ENCODE measurements at places on chromosomes 7 and 10.

DNA sequence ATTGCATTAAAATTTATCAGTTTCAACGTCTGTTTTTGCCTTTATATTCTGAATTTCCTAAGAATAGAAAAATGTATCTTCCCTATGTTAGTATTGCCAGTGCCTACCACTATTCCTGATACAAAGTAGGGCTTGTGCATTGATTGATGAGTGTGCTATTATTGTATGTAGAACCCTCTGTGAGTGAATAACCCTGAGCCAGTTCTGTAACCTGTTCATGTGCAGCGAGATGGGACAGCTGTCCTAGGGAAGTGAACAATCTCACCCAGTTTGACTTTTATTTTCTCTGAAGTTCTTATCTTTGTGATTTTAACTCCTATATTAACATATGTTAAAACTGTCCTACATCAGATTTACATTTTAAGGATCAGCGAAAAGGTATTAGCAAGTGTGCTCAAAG lies 178.4 kb upstream of the ADO start:
- DNase-seq = no peak

DNA sequence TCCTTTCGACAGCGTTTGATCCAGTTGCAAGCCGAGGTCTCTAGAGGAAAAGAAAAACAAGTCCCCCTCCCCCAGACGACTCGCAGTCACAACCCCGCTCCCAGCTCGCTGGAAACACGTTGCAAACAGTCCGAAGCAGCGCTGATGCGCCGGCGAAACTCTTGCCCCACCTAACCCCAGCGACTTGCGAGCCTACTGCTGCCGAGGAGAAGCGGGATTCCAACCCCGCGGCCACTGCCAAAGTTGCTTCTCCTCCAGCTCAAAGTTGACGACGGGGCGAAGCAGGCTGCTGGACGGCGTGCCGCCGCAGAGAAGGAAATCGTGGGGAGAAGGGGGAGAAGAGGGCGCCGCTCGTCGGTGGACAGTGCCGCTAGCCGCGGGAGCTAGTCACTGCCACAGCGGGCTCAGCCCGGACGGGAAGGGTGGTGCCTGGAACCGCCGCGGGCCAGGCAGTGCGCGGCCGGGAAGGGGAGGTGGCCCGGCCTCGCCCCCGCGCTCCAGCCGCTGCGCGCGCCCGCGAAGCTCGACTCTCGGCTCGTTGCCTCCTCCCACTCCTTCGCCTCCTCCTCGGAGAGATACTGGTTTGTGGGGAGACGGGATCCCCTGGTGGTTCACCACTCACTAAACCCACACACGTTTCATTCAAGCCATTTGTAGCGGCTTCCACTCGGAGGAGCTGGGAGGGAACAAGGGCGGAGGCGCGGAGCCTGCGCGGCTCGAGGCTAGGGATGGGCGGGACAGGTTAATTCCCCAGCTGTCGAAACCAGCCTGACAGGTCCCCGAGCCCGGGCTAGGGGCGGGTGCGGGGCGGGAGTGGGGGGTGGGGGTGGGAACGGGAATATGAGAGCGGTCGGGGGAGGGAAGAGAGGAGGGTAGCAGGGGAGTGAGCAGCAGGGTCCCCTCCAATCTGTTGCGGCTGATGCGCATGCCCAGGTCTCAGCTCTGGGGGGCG lies at the start of gene GPR37:
GPR37 (minus strand) TSS at position 392 of the 952 bp plus-strand sequence. CDS start 816 bp downstream, outside the sequence.
- DNase-seq = no peak

DNA sequence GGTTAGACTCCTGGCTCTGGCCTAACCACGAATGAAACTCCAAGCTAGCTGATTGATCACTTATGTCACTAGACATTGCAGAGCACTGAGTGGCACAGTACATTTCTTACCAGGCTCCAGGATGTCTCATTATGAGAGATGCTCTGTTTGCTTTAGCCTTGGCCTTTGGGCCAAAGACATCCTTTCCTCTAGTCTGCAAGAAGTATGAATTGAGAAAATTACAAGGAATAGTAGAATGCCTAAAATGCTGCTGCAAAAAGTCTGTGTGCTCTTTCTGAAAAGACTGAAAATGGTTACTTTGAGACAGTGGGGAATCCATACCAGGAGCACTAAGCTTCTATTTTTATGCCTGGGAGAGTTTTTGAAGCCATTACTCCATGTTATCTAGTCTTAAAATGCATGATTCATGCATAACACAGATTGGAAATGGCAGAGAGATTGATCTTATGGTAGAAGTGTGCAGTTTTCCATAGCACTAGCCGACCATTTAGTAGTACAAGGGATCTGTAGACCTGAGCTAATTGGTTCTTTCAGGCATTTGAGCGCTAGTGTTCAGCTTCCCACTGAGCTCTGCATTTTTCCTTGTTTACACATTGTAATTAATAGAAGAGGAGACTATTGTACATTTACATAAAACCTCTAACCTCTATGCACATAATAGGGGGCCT lies 303.8 kb downstream of the PRKG1 start:
- no peak for DNase-seq

DNA sequence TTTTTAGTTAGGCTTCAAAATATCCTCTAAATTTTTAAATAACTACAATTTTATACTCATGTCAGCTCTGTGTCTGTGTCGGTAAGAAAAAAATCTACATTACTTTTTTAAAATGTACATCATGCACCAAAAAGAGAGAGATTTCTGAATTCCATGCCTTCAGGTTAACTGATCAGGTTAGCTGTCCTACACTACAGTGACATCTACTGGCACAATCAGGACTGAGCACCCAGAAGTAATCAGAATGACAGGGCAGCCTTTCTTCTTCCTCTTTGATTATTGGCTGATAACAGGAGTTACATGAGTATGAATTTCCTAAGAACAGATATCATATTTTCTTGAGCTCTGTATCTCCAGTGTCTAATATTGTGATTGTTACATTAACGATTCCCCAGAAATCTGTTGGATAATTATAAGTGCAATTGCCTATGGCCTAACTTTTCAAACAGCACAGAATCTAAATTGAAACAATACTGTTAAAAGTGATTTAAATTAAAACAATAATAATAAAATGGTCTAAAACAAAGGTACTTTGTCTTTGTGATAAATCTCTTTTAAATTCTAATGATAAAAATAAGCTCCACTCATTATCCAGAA lies 41.8 kb upstream of the HYCC1 start:
- no peak for DNase-seq

DNA sequence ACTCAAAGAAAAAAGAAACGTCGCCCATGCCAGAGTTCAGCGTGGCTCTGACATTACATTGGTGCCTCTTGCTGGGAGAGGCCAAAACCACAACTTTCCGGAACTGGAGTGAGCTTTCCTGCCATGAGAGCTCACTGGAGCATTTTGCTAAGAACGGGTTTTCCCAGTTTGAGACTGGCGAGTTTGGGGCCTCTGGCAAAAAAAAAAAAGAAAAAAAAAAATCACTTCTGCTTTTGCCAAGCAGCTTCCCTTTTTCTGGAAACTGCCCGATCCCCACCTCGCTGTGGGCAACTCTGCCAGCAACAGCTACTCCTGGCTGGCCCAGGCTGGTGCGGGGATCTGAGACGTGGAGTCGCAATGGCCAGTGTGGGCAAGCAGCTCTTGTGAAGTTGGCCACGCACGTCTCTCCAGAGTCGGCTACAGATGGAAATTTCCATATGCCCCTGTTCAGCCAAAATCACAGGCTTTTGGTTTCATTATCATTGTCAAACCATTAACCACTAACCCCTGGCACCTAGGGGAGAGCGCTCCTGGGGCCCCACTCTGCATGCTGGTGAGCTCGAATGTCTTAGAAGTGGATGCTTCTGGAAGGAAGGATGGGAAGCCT lies 25.7 kb downstream of the PRKAG2 start:
- no peak for DNase-seq

- DNase-seq = no peak
Measured at GRCh38 chr10:101258179-101258885, 29.1 kb upstream of the LBX1 start.

DNA sequence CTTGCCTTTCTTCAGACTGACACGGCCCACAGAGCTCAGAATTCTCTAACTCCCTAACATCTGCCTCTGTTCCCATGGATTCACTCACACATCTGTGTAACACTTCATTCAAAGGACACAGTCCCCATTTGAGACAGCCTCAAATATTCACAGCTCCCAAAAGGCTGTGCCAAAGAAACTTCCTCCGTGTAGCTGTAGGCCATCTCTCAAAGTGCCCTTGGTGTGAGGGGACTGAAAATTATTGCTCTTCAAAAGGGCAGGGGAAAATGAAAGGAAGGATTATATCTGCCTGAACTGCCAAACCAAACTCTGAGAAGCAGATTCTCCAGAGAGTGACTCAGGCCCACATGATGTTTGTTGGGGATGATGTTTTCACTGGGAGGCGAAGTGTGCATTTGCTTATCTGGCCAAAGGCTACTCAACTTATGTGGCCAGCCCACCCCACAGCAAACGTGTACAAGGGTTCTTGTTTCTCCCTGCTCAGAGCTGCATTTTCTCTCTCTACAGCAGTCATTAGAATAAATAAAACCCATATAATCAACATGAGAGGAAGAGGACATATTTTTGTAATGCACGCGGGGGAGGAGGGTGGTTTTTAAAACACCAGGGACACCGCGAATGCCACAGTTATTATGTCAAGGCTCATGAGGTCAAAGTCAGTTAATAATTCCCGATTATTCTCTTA lies 302.4 kb upstream of the NFE2L3 start:
- no peak for DNase-seq

GRCh38 chr7:150738092-150738491 lies 874 bp downstream of the GIMAP5 start:
- peak; percentile 22 for DNase-seq

DNA sequence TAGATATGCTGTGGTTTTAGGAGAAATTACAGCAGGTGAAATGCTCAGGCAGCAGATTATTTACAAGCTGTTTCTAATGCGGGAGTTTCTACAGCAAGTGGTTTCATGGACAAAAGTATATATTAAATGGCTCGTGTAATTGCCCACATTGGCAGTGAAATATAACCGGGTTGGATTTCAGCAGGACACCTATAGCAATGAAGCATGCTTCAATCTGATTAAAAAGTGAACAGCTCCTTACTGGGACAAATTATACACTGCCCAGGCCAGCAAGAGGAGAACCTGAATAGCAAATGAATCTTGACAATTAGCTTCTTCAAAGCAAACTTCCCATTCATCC lies 35.2 kb upstream of the LYZL1 start:
- no peak for DNase-seq

DNA sequence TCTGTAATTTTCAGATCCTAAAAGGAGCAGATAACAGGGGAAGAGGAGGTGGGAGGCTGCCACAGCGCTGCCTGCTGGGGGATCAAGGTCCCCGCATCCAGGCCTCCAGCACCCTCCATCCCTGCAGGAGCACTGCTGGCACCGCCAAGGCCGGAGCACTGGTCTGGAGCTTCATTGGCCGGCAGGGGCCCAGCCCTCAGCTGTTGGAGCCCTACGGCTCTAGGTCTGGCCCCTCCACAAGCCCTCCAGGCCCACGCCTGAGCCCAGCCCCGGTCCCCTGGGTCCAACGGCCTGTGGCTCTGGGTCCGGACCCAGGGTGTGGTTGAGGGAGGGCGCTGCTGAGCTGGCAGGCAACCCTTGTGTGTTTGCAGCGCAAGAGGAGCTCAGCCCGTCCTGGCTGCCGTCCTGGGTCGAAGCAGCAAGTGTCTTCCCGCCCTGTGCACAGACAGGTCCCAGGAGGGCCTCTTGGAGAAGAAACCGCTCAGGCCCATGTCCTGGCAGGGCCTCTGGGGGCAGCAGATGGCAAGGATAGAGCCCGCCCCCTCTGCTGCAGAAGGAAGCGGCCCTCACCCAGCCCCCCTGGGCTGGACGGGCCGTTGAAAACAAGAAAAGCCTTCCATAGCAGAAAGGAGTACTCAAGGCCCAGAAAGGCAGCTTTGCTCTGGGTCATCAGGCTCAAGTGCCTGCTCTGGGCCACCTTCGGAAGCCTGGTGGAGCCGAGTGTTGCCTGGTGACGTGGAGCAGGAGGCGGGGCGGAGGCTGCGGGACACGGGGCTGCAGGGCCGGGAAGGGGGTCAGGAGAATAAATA lies 54.3 kb upstream of the TNRC18 start:
- no peak for DNase-seq

DNA sequence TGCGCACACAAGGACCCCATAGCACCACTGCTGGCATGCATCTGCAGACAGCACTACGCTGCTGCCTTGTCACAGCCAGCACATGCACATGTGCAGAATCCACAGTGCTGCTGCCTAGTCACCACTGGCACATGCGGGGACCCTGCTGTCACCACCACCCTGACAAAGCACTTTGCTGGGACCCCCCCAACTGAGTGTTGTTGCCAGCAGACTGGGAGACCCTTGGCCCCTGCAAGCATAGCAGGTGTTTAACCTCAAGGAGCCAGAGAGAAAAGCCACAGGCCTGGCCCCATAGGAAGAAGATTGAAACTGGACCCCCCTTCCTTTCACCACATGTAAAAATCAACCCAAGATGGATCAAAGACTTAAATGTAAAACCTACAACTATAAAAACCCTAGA lies 211.2 kb downstream of the ITGB1 start:
- no peak for DNase-seq

DNA sequence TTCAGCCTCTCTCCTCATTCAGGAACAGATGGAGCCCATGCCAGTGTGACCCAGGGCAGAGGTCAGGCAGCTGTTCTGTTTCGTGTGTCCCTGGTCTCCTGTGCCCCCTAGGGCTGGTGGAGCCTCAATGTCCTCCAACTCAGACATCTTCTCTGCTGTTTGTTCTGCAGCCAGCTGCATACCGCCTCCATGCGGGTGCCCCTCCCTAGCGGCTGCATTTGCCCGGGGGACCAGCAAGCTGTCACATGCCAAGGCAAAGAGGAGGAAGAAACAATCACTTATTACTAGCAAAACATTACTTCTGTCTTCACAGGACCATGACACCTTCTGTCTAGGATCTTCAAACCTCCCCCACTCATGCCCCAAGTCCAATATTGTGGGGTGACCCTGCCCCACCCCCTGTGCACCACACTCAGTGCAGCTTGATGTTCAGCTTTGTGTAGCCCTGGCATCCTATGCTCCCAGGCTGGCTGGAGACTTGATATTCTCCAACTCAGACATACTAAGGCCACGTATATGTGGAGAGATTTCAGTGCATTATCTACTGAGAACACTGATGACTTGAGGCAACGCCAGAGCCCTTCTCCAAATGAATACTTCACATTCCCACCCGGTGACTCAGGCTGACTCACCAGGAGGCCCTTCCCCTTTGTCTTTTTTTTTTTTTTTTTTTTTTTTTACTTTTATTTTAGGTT lies 188.9 kb downstream of the SKIDA1 start:
- DNase-seq = no peak

- DNase-seq = no peak
Measured at GRCh38 chr7:116906391-116906790, 44.0 kb downstream of the CAPZA2 start.

GRCh38 chr7:135208102-135208793 lies 3.1 kb downstream of the WDR91 start:
- no peak for DNase-seq

DNA sequence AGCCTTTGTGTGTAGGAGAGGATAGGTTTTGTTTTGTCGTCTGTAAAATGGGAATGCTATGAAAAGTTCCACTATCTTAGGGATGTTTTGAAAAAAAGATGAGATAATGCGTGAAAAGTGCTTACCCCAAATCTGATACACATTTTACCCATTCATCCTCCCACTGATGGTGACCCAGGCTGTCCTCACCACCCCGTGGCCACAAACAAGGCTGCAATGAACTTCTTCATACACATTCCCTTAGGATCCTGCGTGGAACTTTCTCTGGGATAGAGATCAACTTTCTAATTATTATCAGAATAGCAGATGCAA lies 399 bp upstream of the OGDHL start:
- no peak for DNase-seq

GRCh38 chr7:36217961-36218284 lies 64.9 kb downstream of the EEPD1 start:
- no peak for DNase-seq

All from activated naive CD4-positive, alpha-beta T cell (primary cell).